ENCODE measurements at places on chromosomes 5 and 9.

- DNase-seq, result no peak
Measured at GRCh38 chr9:127714951-127715469, 453 bp downstream of the PTRH1 start.

GRCh38 chr9:131503626-131504465 lies 1.1 kb downstream of the POMT1 start:
- no peak for DNase-seq

GRCh38 chr5:95810305-95811125 lies 12.0 kb downstream of the GLRX start:
- DNase-seq, result no peak

- no peak for DNase-seq
Measured at GRCh38 chr5:176927562-176927961, 28.4 kb upstream of the HK3 start.

DNA sequence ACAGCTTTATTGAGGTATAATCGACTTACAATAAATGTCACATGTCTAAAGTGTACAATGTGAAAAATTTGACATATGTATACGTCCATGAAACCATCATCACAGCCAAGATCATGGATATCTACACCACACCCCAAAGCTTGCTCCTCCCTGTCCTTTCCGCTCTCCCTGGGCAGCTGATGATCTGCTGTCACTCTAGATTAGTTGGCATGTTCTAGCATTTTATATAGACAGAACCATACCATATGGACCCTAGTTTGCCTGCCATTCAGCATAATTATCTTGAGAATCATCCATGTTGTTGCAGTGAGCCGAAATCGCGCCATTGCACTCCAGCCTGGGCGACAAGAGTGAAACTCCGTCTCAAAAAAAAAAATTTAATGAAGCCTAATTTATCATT lies 42.5 kb downstream of the ERGIC1 start:
- DNase-seq, result peak; percentile 78

GRCh38 chr5:168712280-168712924 lies 133.2 kb upstream of the PANK3 start:
- no peak for DNase-seq

DNA sequence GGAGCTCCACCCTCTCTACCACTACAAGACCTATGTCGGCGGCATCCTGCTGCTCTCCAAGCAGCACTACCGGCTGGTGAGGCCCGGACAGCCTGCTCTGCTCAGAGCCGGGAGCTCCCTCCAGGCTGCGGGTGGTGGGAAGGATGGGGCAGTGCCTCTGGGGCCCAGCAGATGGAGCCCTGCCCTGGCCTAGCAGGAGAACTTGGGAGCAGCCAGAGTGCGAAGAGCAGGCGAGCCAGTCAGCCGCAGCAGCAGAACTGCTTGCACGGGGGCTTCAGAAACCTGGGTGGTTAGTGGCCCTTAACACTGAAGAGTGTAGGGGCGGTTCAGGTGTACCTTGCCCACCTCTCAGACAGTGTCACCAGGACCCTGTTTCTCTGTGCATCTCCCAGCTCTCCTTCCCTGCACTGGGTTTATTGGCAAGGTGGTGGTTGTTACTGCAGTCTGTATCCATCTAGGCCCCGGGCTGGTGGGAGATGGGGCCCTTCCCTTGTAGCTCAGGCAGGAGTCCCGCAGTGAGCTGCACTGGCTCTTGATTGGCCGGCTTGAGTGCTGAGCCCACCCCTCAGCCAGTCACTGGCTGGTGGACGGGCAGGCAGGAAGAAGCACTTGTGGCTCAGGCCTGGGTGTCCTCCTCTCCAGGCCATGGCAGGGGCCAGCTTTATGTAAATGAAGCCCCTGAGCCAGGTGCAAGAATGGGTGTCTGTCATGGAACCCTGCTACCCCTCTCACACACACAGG lies 7.7 kb downstream of the B4GALT7 start:
- peak; percentile 48 for DNase-seq

- DNase-seq, result peak; percentile 32
Measured at GRCh38 chr5:72956324-72957140, 691 bp downstream of the FCHO2 start.

GRCh38 chr5:41410307-41410706 lies 100.1 kb downstream of the PLCXD3 start:
- no peak for DNase-seq

DNA sequence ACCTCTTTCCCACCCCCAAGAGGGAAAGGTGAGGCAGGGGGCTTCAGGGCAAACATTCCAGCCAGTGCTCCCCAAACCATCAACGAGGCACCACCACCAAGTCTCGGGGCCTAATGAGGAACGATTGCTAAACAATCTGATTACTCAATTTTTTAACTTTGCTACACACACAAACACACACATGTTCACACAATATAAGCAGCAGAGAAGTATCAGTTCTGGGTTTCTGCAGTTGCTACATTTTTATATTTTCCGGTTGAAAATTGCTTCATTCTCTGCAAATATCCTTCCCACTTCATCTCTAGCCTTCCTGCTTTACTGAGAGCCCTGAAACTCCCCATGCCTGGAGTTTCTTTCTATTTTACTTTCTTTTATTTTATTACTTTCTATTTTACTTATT lies 60.2 kb downstream of the FEM1C start:
- DNase-seq, result no peak

DNA sequence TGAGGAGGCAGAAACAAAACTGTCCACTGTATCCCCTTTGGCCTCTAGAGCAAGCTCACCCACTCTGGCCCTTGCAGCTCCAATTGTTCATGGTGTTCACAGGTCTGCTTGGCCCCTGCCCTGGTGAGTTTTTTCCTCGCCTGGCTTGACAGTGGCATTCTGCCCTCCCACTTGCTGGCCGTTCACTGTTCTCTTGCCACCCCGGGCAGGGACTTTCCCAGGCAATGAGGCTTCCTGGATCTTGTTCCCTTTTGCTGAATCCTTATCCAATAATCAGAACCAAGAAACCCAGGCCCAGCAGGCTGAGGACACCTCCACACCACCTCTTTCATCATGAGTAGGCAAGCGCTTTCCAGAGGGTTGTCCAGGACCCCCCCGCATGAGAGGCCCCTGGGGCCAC lies 31.2 kb downstream of the ZNF618 start:
- DNase-seq, result no peak

GRCh38 chr5:128174951-128175350 lies 91.4 kb downstream of the SLC12A2 start:
- DNase-seq, result no peak

DNA sequence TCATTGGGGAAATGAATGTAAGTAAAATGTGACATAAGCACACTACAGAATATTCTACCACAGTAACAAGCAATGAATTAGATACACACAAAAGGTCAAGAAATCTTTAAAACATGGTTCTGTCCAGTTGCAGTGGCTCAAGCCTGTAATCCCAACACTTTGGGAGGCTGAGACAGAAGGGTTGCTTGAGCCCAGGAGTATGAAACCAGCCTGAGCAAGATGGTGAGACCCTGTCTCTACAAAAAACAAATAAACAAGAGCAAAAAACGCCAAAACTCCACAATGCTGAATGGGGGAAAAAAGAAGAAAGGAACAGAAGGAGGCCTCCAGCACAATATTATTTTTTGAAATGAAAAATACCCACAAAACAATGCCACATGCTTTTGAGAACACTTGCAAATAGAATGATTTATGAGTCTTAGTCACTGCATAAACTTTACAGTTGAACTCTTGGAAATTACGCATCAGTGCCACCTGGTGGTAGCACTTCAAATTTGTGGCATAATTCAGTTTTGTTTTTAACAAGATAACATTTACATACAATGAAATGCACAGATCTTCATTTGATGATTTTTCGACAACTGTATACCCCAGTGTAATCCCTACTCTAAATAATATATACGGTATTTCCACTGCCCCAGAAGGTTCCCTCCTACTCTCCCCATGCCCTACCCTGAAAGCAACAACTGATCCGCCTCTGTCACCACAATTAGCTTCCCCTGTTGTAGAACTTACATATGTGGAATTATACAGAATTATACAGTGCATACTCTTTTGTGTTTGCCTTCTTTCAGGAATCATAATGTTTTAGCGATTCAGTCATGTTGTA lies 14.4 kb upstream of the SPINK4 start:
- DNase-seq, result peak; percentile 84

DNA sequence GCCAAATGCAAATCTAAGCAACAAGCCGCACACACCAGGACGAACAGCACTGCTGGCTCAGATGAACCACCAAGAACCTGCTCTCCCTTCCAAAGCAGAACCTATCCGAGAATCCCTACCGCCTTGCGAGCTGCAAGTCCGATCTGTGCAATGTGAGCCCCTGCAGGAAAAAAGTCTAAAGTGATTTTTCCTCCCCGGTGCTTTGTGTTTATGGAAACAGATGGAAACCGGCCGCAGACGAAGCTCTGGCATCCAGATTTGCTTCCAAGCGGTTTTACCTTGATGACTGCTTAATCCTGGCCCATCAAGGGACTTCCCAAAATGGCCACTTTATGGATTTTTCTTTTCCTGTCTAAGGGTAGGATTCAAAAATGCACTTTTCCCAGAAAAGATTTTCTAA lies 112.5 kb downstream of the VAV2 start:
- DNase-seq, result no peak

- DNase-seq, result no peak
Measured at GRCh38 chr5:83363111-83363885, 108.2 kb upstream of the VCAN start.

DNA sequence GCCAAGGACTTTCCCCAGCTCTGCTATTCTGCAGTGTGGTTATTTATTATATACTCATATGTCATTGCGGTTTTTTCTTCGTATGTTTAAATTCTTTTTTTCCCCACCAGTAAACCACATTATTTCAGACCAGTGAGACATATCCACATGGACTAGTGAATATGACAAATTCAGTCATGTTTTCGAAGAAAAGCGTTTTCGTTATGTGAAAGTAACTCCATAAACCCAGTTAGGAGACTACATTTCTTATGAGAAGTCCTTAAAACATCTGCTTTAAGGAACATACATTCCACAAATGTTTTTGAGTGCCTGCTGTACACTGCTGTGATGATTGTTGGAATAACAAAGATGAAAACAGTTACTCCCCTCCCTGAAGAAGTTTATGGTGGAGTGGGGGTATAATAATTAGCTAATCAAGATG lies 591.8 kb upstream of the CLINT1 start:
- DNase-seq, result no peak

- DNase-seq, result no peak
Measured at GRCh38 chr5:21689587-21689986, 1163.6 kb downstream of the CDH12 start.

GRCh38 chr9:108582726-108583125 lies 273.1 kb downstream of the ACTL7B start:
- no peak for DNase-seq

DNA sequence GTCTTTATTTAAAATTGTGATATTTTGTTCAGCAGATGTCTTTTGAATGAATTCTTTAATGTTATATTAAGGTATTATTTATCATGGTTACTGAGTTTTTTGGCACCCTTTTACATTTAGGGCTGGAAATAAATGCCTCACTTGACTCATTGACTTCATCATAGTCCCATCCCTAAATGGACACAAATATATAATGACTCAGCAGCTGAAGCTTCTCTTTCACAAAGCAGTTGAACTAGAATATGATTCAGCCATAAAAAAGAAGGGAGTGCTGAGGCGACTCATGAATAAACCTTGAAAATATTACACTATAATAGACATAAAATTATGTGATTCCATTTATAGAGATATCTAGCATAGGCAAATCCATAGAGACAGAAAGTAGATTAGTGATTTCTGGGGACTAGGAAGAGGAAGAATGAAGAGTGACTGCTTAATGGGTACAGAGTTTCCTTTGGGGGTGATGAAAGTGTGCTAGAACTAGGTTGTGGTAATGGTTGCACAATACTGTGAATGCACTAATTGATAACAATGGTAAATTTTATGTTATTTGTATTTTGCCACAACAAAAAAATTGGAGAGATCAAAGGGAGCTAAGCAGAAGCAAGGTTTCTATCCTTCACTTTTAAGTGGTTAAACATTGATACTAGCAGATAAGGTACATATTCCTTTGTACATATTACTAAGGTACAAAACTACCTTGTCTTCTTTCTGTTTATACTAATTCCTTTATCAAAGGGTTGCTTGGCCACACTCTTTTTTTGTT lies 449.6 kb downstream of the NTRK2 start:
- no peak for DNase-seq

- no peak for DNase-seq
Measured at GRCh38 chr5:159041444-159042198, 58.1 kb downstream of the EBF1 start.

- DNase-seq, result no peak
Measured at GRCh38 chr9:126916909-126917308, 2.3 kb downstream of the RALGPS1 start.

GRCh38 chr5:136143763-136144162 lies 11.1 kb downstream of the SMAD5 start:
- no peak for DNase-seq

- no peak for DNase-seq
Measured at GRCh38 chr5:157603333-157604190, 28.0 kb upstream of the ADAM19 start.

DNA sequence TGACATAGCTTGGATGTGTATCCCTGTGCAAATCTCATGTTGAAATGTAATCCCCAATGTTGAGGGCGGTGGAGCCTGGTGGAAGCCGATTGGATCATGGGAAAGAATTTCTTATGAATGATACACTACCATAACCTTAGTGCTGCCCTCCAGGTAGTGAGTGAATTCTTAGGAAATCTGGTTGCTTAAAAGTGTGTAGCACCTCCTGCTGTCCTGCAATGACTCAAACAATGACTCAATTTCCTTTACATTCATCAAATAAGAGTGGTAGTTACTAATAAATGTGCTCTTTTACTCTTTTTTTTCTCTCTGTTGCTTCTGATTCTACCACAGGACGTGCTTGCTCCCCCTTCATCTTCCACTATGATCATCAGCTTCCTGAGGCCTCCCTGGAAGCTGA lies 1696.0 kb upstream of the CDH9 start:
- DNase-seq, result no peak

GRCh38 chr9:9783211-9783610 lies 829.6 kb downstream of the PTPRD start:
- DNase-seq, result no peak

GRCh38 chr5:54093081-54093492 lies 217.3 kb downstream of the ARL15 start:
- peak; percentile 38 for DNase-seq

DNA sequence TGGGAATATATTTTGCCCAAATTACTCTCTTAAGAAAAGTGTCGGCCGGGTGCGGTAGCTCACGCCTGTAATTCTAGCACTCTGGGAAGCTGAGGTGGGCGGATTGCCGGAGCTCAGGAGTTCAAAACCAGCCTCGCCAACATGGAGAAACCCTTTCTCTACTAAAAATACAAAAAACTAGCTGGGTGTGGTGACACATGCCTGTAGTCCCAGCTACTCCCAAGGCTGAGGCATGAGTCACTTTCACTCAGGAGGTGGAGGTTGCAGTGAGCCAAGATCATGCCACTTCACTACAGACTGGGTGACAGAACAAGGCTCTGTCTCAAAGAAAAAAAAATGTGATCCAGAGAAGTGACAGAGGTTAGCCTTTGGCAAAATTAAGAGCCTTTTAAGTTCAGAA lies 26.4 kb upstream of the TMEM171 start:
- DNase-seq, result no peak

GRCh38 chr5:112697322-112697721 lies 40.4 kb upstream of the APC start:
- peak; percentile 43 for DNase-seq

- no peak for DNase-seq
Measured at GRCh38 chr5:135129307-135129706, 95.3 kb upstream of the PITX1 start.

All from NCI-H1694 (cell line).